ENCODE measurements at places on chromosomes 4 and X.
A peak's percentile ranks its signal among the peaks of the same experiment; 100 is the strongest.

- DNase-seq, result no peak
These were observed 25.7 kb upstream of the SLC7A11 start for GRCh38 chr4:138267835-138268234.

DNA sequence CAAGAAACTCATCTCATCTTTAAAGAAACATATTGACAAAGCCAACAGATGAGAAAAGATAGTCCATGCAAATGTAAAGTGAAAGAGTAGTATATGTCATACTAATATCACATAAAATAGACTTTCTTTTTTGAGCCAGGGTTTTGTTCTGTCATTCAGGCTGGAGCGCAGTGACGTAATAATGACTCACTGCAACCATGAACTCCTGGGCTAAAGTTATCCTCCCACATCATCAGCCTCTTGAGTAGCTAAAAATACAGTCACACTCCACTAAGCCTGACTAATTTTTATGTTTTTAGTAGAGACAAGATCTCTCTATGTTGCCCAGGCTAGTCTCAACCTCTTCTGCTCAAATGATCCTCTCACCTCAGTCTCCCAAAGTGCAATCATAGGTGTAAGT, 51.8 kb upstream of the TRAM1L1 start:
- DNase-seq, result peak; percentile 83

DNA sequence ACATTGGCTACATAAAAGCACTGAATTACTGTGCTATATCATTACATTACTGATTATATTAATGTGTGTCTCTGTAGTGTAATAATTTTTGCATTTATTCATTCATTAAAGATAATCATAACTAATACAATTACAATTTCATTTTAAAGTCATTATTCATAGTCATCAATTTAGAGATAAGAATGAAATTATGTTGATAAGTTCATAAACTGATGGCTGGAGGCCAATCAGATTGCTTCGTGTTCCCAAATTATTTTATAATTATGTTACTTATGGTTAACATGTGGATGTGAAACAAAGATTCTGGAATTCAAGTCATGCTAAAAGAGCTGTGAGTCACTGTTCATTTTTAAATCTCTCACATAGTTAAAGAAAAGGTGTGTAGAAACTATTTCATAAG, 223.4 kb upstream of the HAND2 start:
- DNase-seq, result no peak

GRCh38 chr4:86152454-86152853, 207.4 kb downstream of the MAPK10 start:
- DNase-seq, result no peak

DNA sequence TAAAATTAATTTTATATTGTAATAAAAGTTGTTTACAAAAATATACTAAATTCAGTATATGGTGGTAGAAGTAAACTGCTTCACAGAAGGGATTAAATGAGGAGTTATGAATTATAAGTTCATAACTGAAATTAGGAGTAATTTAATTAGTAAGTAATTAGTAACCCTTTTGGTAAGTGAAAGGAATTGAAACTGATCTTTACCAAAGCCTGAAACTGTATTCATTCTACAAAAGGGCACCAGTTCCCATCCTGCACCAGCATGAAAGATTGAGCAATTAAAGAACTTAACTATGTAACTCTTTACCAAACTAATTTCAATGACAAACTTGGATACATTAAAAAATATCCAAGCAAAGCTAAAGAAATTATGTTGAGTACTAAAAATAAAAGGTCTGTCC, 8.2 kb downstream of the MED14 start:
- no peak for DNase-seq

GRCh38 chrX:133922390-133922771, 63.0 kb downstream of the GPC3 start:
- DNase-seq, result no peak

- DNase-seq, result no peak
These were observed 81.8 kb upstream of the MAGEA4 start for GRCh38 chrX:151830911-151831310.

DNA sequence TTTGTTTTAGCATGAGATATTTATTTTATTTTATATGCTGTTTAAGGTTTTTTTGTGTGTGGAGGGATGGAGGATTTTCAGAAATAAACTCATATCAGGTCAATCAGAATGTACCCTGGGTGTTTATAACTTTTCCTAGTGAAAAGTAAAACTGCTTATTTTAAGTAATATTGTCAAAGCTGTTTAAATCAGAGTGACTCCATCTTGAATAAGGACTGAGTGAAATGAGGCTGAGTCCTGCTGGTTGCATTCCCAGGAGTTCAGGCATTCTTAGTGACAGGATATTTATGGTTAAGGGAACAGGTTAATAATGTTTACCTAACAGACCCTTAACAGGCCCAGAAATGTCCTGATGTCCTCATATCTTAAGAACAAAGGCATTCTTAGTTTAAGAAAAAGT, 1160.9 kb upstream of the PCDH7 start:
- DNase-seq, result no peak

DNA sequence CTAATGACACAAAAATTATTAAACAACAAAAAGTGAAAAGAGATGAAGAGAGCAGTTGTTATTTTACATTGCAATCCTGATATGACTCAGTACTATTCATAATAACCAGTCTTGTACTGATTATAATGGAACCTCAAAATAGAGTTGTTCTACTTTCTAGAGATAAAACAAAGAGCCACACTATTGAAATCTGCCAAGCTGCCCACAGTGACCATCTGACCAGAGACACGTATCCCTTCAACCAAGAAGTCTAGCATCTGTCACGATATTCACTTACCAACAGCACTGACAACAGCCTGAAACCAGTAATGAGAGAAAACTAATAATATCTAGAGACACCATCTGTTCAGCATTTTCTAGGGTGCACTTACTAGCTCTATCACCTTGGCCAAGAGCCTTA, 466.7 kb downstream of the NKX6-1 start:
- DNase-seq, result no peak

Data from fibroblast of skin of abdomen (primary cell).